ENCODE measurements at places on chromosomes 6 and 20.

DNA sequence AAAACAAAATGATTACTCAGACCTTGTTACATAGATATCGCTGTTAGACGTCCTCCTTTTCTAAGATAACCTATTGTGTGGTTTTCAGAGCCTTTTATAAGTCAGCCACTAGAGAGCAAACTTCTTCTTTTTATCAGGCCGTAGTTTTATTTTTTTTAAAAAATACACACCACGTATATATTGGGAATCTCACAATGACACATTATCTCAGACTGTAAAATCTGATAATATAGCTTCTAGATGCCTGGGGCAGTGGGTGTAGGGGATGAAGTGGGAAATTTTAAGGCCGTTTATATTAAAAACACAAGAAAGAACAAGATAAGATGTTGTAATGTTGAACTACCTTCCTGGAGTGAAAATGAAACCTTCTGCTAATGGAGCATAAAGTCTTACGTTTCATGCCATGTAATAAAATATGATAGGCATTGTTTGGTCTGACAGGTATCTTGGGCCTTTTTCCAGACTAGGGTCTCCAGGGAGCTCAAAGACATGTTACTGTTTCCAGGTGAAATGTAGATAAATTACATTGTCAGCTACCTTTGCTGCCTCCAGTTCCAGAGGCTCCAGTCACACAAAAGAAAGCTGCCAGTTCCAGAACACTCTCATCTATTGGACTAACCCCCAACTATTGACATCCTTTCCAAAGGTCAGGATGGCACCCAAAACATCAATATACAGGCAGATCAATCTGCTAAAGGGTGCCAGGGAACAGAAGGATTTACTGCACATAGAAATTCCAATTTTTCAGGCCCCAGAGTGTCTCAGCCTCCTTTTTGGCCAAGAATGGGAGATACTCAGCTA lies 130.2 kb upstream of the AKIRIN2 start:
- no peak for DNase-seq

DNA sequence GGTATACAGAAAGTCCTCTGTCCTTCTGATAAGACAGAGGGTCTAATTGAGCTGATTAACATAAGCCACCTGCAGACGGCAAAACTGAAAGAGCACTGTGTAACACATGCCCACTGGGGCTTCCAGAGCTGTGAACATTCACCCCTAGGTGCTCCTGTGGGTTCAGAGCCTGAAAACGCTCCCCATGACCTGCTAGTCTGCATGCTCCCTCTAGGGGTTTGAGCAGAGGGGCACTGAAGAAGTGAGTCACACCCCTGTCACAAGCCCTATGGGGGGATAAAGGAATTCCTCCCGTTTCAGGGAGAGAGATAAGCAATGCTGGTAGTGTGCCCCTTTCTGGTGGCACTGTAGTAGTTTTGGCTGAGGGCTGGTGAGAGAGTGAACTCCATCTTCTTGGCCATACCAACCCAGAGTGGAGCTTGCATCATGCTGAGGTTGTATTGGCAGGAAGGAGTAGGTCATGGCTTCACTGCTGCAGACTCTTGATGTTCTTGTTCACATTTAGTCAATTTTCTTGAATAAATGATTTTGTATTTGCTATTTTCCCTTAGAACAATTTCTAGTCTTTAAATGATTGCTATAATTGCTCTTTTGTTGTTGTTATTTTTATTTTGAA lies 637.5 kb upstream of the MAN1A1 start:
- no peak for DNase-seq

DNA sequence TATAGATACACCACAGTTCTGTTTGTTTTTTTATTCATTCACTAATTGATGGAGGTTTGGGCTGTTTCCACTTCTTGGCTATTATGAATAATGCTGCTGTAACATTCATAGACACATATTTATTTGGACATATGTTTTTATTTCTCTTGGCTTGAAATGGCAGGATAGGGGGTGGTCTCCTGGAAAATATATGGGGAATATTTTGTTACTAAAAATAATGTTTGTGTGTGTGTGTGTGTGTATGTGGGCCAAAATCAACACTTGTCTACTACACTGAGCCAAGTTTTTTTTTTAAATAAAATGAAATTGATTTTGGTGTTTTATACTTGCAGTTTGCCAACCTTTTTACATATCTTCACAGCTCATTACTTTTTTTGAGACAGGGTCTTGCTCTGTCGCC lies 264.4 kb upstream of the SULF2 start:
- no peak for DNase-seq

DNA sequence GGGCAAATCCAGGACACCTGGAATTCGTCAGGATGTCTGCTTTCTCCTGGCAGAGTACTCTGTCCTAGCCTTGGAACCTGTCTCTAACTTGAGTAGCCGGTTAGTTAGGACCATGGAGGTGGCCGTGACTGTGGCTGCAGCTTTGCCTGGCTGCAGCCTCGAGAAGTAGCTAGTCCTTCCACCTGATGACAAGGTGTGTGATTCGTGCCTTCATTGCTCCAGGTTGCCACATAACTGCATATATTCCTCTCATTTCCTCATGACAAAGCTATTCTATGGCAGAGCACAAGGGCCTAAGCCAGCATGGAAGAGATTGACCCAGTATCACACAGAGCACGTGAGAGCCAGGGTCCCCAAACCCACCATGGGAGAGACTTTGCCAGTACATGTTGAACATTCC lies 39.8 kb upstream of the KIF25 start:
- no peak for DNase-seq

DNA sequence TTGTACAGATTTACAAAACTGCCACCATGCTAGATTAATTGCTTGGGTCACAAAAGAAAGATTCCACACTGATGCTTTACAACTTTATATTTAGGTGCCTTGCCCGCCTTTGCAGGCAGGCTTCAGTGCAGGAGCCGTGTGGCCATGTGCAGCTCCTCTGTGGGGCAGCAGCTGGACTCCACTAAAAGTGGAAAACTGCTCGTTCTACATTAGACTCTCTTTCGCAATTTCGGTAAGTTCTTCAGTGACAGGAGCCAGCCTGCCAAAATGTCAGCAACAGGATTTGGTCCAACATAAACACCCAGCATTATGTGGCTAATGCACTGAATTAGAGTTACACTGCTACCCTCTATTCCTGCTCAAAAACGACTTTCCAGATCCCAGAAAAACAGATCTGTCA lies 174.4 kb upstream of the KCNK16 start:
- no peak for DNase-seq

- DNase-seq = no peak
Measured at GRCh38 chr6:139325686-139326085, 33.9 kb upstream of the TXLNB start.

DNA sequence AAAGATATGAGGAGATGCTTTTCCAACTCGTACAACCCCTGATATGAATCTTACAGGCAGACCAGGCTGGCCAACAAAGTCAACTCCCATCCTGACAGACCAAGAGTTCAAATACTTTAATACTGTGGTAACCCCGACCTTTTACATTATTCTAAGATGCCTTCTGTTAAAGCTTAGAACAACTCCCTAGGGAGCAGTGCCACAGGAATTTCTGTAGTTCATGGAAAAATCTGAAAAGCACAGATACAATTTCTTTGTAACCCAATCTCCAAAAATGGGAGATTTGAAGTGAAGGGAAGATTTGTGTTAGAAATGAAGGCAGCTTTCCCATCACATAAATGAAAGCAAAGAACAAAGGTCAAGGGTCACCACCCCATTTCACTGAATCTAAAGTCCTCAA lies 151.3 kb upstream of the BEND6 start:
- DNase-seq = no peak

GRCh38 chr20:53502820-53503219 lies 90.8 kb downstream of the ZNF217 start:
- no peak for DNase-seq

DNA sequence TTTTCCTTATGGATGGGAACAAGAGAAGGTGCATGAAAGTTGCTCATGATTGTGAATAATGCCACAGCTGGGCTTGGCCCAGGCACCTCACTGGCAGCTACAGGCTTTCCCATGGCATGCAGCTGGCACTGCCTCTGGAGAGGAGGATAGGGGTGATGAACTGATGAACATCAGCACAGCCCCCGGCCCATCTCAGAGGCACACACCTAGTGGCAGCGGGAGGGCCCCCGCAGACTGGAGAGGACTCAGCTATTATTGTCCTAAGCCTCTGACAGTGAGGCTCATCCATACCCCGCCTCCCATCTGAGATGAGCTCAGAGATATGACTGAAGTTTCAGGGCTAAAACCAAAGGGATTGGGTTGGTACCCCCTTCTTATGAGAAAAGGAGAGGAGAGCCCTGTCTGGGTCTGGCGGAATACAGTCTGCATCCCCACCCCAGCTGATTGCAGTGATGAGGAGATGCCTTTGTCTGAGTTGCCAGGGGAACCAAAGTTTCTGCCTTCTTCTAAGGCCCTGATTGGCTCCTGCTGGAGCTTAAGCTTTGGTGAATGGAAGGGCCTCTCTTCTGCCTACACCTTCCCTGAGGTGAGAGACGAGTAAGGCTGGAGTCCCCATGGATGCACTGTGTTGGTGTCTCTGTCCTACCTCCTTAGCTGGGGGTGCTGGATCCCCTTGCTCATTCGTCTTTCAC lies 27.6 kb upstream of the EPB41L1 start:
- DNase-seq = no peak

DNA sequence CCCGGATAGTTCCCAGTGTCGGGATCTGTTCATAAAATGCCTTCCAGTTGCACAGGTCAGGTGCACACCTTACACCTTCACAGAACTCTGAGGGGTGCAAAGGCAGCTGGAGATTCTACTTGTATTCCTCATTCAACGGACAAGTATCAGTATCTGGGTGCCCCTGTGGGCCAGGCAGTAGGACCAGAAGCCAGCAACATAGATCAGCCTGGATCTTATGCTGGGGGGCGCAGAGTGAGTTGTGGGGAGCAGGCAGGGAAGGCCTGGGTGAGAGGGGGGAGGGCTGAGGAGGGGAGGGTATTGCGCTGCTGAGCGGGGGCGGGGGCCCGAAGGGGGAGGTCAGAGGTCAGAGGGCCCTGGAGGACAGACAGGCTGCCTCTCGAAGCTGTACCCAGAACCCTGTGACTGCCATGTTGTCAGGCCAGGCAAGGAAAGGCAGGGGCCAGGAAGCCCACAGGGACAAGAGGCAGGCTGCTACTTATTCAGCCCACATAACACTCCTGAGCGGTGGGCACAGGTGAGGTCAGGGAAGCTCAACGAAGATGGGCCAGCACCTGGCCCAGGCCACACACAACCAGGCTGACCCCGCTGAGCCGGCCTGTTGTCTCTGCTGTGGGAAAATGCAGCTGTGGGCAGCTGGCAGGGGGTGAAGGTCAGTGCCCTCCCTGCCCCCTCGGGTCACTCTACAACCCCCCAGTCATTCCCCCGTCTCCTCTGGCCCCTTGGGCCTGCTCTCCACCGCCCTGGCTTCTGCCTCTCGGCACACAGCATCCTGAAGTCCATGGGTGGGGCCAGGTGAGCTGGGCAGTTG lies 1.1 kb downstream of the OPRL1 start:
- DNase-seq = no peak

DNA sequence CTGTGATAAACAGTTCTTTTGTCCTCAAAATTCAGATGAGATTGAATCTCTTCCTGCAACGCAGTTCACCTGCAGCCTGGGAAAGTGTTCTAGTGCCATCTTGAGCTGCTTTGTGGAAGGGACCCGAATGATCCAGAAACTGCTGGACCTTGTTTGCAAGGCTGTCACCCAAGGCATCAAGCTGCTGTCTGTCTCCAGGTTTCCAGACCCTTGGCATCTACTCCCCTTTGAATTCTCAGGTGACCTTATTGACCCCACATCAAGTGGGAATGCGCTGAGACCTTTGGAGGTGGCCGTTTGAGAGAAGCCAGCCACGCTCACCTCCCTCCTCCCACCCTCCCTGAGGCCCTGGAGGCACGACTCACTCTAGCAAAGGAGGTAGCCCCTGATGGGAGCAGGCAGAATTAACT lies 112.5 kb downstream of the EDN3 start:
- DNase-seq = no peak

DNA sequence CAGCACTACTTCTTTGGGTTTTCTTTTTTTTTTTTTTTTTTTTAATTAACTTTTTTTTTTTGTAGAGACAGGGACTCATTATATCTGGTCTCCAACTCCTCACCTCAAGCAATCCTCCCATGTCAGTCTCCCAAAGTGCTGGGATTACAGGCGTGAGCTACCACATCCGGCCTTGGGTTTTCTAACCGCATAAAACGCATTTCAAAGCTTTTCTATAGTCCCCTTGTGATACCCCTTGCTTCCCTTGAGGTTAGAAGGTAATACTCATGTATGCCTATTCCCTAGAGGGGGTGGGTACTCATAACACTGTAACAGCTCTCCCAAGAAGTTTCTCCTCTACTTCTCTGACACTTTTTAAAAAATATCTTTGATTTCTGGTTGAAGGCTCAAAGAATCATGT lies 23.9 kb upstream of the ASCC3 start:
- DNase-seq = no peak

GRCh38 chr20:58511861-58512260 lies 3.3 kb downstream of the APCDD1L start:
- no peak for DNase-seq

- DNase-seq = no peak
Measured at GRCh38 chr6:106147476-106147875, 61.3 kb downstream of the PRDM1 start.

DNA sequence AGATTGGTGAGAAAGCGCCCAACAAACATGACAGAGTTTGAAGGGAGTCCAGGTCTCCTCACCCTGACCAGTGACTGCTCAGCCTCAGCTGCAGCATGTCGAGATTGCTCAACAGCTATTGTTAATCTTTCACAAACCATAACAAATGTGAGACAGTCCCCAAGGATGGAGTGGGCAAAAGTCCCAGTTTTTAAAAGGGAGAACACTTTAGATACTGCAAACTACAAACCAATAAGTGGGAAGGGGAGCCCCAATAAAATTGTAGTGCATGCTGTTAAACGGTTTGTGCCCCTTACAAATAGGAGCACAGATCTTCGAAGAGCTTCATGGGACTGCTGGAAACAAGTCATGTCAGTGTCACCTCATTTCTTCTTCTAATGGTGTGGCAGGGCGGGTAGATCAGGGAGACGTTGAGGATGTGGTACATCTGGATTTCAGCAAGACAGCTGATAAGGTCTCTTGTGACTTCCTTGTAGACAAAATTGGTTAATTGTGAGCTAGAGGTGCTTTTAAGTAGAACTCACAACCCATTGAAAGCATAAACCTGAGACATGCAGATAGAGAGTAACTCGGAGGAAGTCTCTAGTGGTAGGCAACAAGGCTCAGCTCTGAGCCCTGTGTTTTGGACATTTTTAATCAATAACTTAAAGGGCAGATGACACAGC lies 134.0 kb upstream of the ARMC2 start:
- DNase-seq = no peak

DNA sequence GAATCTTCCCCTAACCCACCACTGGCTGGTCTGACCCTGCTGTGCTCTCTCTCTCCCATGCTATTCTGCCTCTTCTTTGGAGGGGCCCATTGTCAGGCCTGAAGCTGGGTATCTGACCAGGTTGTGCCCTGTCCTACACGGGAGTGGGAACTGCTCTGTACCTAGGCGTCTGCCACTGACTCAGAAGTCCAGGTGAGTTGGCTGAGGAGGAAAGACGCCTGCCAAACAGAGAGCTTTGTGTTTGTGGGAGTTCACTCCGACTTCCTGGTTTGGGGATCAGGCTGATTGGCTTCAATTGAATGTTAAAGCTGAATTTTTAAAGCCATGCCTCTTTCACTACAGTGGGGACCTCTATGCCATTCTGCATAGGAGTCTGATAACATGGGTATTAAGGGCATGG lies 136.0 kb downstream of the CCDC170 start:
- DNase-seq = no peak

GRCh38 chr6:42264852-42265390 lies 47.3 kb upstream of the MRPS10 start:
- DNase-seq = no peak

GRCh38 chr6:151494936-151495320 lies 1.1 kb downstream of the CCDC170 start:
- DNase-seq = no peak

- DNase-seq = no peak
Measured at GRCh38 chr6:130434174-130434873, 68.5 kb downstream of the TMEM200A start.
